ENCODE measurements at places on chromosomes 1 and 21. TPM values are rescaled to one million over a fixed set of nuclear protein-coding genes. Genes with fewer than 3 reads are reported as not detected.

DNA sequence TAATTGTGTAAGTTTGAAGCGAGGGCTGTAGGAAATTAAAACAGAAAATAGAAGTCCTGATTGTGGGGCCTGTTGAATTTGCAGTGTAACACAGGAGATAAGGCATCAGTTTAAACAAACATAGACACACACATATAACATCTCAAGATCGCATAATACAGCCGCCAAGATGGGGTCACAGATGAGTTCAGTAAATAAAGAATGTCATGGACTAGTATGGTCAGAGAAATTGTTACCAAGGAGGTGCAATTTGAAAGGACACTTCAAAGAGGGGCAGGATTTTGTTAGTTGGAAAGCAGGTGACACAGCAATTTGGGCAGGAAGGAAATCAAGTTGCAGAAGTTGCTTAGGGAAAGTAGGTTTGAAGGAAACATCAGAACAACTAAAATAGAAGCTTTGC is 450.0 kb downstream of the USP25 start:
- no peak for DNase-seq

GRCh38 chr1:89262643-89263042 is 10.0 kb downstream of the GBP5 start:
- peak; percentile 26 for DNase-seq

DNA sequence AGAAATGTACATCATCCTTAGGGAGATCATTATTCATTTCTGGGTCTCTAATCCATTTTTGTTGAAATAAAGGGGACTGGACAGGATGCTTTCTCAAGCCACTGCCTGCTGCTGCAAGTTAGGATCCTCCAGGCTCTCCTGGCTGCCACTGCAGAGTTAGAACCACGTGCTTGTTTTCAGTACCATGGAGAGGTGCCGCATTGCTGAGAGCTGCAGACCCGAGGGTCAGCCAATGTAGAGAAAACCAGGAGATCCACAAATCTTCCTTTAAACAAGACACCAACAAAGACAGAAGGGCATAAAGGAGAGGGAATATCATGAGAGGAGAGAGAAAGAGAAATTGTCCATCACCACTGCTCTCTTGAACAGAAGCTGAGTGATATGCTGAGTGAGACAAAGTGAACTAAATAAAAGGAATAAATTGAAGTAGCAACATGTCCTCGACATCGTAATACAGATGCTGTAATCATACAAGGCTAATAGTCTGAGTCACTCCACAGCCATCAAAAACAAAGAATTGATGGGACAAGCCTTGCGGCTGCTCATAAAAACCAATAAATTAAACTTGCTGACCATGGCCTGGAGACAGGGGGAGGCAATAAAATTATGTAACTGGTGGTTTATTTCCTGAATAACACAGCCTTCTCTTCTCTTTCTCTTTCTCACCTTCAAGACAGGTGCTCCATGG is 255.7 kb downstream of the OMA1 start:
- peak; percentile 6 for DNase-seq

- no peak for DNase-seq
These were observed 43.7 kb downstream of the CDK18 start for GRCh38 chr1:205547936-205548827.

DNA sequence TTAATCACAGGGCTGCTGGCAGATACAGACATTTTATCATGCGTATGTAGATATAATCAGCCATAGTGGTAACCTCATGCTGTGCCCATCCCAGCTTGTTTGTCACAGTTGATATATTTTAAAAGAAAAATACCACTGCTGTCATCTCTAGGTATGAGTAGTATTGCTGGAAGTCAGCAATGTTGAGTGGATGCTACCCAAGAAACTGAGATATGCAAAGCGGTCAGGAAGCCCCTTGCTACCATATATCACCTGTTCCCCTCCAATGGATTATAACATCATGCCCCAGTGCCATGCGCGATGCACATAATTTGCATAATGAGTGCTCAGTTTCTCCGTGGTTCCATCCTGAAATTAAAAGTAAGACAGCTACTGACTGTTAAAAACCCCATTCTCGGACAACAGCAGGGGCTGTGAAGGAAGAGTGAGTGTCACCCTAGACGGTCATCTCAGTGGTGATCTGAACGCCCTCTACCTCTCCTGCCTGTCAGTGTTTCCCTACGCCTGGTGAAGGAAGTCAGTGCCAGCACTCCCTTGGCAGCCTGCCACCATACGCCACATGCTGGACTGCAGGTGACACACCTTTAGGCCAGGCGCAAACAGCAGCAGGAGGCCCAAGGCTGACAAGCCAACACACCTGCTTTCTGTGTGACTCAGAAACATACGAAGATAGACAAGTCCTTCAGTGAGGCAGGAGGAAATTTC is 2.7 kb downstream of the IL10RB start:
- peak; percentile 92 for DNase-seq

GRCh38 chr1:94083681-94084080 is 37.3 kb downstream of the ABCA4 start:
- no peak for DNase-seq

DNA sequence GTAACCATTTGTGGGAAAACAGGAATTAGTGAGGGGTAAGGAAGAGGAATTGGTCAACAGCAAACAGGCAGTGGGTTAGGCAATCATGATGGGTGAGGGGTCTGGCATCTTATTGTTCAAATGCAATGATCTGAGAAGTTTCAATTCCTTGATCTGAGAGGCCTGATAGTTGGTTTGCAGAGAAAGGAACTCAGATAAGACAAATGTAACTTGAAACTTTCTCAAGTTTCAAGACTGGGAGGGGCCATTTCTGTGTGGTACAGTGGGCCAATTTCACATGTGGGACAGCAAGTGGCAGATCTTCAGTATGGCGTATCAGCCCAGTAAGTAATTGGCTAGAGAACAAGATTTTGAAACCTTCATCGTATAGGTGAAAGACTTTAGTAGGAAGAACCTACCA is 102.5 kb downstream of the XPR1 start:
- DNase-seq: no peak

- DNase-seq: peak; percentile 99
These were observed 15.6 kb upstream of the HJV start for GRCh38 chr1:146036965-146037646.

DNA sequence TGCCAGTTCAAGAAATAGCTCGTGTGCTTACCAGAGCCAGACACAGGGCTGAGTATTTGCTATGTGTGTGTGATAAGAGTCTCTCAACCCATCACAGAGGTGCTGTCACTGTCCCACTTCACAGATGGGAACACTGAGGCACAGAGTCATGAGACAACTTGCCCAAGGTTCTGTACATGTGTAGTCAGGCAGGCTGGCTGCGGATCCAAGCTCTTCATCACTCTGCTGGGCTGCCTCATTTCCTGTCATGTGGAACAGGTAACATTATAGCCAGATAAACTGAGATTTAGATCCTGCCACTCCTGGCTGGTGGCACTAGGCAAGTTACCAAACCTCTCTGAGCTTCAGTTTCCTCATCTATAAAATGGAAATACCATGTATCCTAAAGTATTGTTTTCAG is 77.8 kb downstream of the ITPKB start:
- no peak for DNase-seq

GRCh38 chr1:202343652-202344349 is 2.1 kb upstream of the UBE2T start:
- DNase-seq: peak; percentile 63

DNA sequence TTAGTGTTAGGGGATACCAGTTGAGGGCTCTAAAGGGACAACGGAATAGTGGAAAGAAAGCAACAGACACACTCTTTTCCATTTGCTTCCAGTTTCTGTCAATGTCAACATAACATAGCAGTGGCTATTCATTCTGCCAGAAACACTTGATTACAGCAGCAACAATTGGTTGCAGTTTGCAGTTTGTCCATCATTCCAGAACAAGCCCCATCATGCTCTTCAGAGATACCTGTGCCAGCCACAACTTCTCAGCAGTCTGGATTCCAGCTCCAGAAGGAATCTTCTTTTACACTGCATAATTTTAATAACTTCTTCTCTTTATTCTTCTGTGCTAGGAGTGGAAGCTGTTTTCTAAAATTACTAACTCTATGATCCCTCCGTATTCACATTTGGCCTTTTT is 1521.4 kb downstream of the PLA2G4A start:
- DNase-seq: no peak

- DNase-seq: peak; percentile 96
These were observed 14.7 kb downstream of the ZBTB7B start for GRCh38 chr1:155017041-155017945.

DNA sequence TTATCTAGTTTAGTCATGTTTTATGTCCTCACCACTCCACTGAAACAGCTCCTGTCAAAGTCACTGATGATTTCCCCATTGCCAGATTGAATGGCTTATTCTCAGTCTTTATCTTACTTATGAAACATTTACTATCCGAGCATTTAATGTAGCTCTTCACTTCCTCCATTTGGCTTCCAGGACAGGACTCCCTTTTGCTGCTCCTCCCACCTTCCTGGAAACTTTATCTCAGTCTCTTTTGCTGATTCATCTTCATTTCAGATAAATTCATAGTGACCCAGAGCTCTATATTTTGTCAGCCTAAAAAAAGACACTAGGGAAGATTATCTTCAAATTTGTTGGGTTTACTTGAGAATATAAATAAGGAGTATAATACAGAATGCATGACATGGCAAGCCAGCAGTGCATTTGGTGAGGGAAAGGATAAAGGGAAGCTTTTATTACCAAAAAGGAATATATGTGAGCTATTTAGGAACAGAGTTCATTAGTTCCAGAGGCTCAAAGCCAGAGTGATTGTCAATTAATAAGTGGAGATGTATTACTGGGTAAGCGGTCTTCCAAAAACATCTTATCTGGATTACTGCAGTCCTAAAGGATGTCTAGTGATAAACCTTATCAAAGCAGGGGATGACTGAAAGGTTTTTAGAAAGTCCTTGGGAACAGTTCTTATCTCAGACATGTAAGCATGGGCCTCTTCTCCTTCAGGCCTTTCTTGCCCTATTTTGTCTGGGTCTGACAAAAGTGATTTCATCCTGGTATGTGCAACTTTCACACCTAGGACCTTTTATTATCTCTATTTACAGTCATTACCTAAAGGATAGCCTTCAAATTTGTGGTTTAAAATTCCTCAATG is 25.6 kb downstream of the IL23R start:
- no peak for DNase-seq

GRCh38 chr1:40945491-40945973 is 34.0 kb upstream of the CTPS1 start:
- DNase-seq: no peak

DNA sequence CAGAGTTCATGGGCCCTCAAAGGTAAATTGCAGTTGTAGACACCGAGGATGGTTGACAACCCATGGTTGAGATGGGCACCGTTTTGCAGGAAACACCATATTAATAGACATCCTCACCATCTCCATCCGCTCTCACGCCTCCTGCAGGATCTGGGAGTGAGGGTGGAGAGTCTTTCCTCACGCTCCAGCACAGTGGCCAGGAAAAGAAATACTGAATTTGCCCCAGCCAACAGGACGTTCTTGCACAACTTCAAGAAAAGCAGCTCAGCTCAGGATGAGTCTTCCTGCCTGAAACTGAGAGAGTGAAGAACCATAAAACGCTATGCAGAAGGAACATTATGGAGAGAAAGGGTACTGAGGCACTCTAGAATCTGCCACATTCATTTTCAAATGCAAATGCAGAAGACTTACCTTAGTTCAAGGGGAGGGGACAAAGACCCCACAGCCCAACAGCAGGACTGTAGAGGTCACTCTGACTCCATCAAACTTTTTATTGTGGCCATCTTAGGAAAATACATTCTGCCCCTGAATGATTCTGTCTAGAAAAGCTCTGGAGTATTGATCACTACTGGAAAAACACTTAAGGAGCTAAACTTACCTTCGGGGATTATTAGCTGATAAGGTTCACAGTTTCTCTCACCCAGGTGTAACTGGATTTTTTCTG is 9.3 kb downstream of the SLAMF8 start:
- no peak for DNase-seq

Gene C1orf141
- total RNA-seq: not detected

Gene TMOD4
- total RNA-seq: not detected

Gene YIPF1
- total RNA-seq: 8.5 TPM

Gene EPHA2
- 331 TPM for total RNA-seq

Gene MMEL1
- 23.0 TPM for total RNA-seq

Gene ZMYND12
- 0.21 TPM for total RNA-seq
